H7 (cell line): ENCODE measurements at places on chromosomes 16 and 17. TPM values are rescaled to one million over a fixed set of nuclear protein-coding genes. Genes with fewer than 3 reads are reported as not detected.

Gene CFAP97D1
- total RNA-seq, result 0.21 and 0.37 TPM in 2 replicates

GRCh38 chr17:44797802-44798201 lies 32.3 kb downstream of the GJC1 start:
- no peak for DNase-seq

Gene MYH8
- not detected in 2 replicates for total RNA-seq

Gene WSB1
- total RNA-seq, result 66.7 and 92.2 TPM in 2 replicates

DNA sequence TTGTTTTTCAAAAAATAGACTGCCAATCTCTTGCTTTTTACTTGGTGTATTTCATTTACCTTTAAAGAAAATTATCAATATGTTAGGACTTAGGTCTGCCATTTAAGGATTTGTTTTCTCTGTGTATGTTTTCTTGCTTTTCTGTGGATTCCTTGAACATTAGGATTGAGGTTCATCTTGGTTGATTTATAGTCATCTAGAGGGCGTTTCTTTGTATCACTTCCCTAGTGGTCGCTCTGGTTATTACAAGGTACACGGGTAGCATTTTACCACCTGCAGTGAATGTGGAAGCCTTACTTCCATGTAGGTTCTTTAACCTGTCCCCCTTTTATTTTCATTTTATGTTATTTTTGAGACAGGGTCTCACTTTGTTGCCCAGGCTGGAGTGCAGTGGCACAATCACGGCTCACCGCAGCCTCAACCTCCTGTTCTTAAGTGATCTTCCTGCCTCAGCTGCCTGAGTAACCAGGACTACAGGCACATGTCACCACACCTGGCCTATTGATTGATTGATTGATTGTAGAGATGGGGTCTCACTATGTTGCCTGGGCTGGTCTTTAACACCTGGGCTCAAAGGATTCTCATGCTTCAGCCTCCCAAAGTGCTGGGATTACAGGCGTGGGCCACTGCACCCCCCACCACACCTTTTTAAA lies 35.2 kb upstream of the CBX4 start:
- DNase-seq, result peak; percentile 88

DNA sequence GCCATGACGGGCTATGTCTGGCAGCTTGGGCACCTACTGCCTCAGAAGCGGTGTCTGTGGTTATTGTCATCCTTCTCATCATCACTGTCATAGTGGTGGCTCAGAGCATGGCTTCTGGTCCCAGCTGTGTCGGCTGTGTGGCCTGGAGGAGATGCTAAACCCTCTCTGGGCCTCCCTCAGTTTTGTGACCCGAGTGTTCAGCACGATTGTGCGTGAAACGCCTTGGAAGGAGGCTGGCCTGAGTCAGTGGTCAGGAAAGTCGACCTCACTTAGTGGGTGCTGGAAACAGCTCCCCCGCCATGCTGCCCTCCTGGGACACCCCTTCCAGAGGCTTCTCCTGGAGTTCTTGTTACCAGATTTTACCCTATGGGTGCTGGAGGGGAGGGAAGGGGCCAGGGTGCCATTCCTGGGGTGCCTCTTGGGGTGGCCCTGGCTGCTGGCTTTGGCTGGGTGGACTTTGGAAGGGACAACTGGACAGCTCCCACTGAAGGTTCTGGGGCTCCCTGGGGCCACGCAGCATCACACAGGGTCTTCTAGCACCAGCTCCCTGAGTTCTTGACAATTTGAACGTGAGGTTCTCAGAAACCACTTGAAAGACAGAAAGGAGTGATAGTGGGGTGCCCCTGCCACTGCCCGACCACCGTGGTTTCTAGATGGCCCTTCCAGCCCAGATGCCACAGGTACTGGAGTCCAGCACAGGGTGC lies 226.5 kb upstream of the GSE1 start:
- DNase-seq, result no peak
